ENCODE measurements at places on chromosomes 4 and X. TPM values are rescaled to one million over a fixed set of nuclear protein-coding genes. Genes with fewer than 3 reads are reported as not detected.

DDIT4L gene
- total RNA-seq, result not detected

CBLL2 gene
- total RNA-seq, result not detected

ZNF711 gene
- 6.3 TPM for total RNA-seq

NHS gene
- total RNA-seq, result 1.1 TPM

UGT8 gene
- 13.0 TPM for total RNA-seq

FAM114A1 gene
- total RNA-seq, result 37.1 TPM

CENPVL1 gene
- total RNA-seq, result 0.34 TPM

VCX3B gene
- not detected for total RNA-seq

UGT2B11 gene
- total RNA-seq, result not detected

TEC gene
- total RNA-seq, result 0.24 TPM

PDLIM3 gene
- total RNA-seq, result 18.9 TPM

SPP1 gene
- total RNA-seq, result 11.0 TPM

PNMA6F gene
- total RNA-seq, result not detected

DRP2 gene
- 0.34 TPM for total RNA-seq

- DNase-seq, result no peak
These were observed 139.0 kb upstream of the SPRY1 start for GRCh38 chr4:123257591-123257990.

GRCh38 chr4:54941994-54942552 lies 183.3 kb downstream of the KDR start:
- no peak for DNase-seq

DNA sequence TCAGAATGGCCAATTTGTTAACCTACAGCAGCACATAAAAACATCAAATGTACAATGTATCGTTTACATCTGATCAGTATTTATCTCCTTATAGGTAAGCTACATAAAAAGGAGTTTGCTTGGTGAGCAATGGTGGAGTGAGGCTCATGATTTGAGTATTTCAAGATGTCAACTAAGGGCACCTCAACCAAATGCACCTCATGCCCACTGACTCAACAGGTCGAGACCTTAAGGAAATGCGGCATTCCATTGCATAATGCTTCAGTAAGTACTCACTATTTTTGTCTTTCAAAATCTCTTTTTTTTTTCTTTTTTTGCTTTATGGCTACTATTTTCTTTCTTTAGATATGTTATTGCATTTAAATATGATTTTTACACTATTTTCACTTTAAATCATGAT lies 181.0 kb upstream of the TLL1 start:
- DNase-seq, result no peak

DNA sequence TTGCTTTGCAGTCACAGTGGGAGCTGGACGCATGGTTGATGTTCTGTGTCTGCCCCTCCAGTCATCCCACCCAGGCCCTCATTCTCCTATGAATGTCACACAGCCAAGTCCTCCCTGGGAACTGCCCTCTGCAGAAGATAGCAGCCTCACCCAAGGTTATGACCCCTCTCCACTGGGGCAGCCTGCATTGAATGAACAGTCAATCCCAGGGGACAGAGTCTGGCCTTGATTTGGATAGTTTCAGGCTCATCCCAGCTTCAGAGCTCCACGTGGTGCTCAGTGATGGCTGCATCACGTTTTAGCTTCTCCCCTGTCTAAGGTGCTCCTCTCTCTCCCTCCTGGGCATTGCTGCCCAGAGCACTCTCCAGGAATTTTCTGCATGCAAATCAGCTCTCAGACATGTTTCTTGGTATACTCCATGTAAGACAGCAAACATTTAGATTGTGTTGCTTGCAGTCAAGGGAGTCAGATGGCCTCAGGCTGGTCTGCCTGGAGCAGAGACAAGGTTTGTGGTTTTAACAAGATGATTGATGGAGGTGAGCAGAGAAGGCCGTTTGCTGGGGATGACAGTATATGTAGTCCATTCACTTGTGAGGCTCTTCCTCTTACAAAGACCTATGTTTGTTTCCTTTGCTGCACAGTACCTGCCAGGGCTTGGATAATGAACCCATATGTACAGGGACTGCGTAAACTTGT lies 56.1 kb upstream of the MSX1 start:
- DNase-seq, result no peak

DNA sequence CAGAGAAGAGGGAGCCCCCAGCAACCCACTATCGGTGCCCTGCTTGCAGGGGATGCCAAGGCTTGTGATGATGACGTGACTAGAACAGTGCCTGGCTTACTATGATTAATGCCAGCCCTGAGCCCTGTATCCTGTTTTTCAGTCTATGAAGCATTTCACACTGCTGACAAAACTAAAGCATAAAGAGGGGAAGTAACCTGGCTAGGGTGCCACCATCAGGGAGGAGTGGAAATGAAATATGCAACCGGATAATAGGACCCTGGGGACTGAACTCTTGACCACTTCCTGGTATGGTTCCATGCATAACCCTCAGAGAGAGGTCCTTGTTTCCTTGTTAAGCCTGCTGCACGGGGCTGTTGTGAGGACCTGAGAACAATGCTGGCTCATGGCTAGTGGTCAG lies 50.3 kb downstream of the MED28 start:
- peak; percentile 19 for DNase-seq

DNA sequence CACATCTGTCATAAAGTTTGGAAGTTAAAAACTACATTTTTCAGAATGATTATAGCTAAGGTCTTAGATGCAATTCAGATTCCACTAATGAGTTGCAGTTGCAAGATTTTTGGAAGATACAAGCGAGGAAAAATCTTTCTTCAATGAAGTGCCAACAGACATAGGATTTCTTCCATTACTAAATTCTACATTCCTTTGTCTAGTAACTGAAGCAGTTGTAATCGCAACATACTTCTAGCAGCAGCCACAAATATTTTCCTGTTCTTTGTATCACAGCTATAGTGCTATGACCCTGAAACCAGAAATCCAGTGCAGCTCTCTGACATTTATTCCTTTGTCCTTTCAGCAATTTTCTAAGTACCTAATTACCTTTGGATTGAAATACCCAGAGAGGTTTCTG lies 225.2 kb upstream of the SLIT2 start:
- DNase-seq, result no peak

- no peak for DNase-seq
These were observed 399.0 kb downstream of the GBA3 start for GRCh38 chr4:23091711-23092110.

- DNase-seq, result no peak
These were observed 703.0 kb downstream of the ARAP2 start for GRCh38 chr4:35541146-35541887.

GRCh38 chr4:47907089-47907646 lies 7.2 kb downstream of the NFXL1 start:
- DNase-seq, result no peak

DNA sequence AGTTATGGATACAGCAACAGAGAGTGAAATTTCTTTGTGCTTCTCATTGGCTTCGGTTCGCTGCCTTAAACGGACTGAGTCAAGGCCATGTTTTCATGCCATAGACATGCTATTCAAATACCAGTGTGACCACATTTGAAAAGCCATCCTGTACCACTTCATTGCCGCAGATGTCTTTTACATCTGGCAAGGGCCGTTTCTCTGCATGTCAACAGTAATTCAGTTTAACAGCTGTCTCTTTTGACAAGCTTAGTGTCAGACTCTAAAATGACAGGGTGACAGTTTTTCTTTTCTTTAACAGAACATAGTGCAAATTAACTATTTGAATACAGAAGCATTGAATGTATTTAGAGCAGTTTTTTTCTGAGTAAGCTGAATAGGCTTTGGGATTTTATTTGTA lies 362.2 kb upstream of the POU3F4 start:
- DNase-seq, result no peak

DNA sequence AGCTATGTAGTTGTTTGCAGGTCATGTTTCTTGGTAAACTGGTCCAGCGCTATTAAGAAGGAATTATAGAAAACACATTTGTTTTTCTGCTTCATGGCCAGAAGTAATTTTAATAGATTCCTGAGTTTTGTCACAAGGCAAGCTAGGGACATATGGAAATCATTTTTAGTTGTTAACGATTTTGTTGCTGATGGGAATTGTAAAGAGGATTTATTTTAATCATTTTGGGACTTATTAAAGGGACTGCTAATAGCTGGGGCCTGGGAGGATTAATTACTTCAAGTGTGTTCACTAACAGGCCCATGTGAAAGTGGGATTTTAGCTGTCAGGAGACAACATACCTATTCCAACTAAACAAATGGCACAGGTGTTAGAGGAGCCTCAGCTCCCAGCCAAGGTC lies 492.0 kb upstream of the ARX start:
- no peak for DNase-seq

- DNase-seq, result peak; percentile 69
These were observed 59.9 kb downstream of the RTL9 start for GRCh38 chrX:110418316-110419235.

DNA sequence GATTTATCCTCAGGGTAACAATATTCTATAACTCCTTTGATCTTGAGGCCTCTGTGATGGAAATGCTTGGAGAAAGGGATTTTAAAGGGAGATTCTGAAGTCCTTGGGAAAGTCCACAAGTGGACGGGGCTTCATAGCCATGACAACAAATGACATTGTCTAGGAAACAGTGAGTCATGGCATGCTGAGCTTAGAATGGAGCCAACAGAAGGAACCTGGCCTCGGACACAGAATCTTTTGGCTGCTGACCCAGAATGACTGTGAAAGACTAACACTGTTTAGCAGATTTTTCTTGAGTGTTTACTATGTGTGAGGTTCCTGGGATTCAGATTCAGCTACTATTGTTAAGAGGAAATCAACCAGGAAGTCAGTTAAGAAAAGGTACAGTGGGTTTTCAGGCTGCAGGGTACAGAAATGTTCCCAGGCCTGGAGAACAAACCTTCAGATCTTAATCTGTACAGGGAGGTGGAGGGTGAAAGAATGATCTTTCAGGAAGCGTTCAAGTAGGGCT lies 18.1 kb upstream of the CXCL2 start:
- DNase-seq, result peak; percentile 81

DNA sequence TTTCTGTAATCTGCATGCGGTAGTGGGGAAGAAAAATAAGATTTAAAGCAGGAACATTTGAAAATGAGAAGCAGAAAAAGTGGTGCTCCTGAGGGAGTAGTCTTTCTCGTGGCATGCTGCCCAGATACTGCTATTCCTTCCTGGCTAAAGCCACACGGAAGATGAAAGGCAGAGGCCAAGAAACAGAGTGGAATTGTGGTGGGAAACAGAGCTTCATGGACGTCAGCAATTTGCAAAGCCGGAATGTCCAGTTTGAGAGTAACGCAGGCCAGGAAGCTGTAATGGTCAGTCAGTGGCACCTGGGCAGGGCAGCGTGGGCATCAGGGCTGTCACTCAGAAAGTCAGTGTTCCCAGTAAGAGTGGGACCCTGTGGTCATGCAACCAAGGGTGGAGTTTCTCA lies 63.7 kb upstream of the FMR1 start:
- DNase-seq, result no peak

GRCh38 chr4:75025431-75025830 lies 92.5 kb downstream of the PARM1 start:
- no peak for DNase-seq

GRCh38 chr4:114037988-114038387 lies 58.5 kb upstream of the ARSJ start:
- DNase-seq, result no peak

GRCh38 chr4:38021751-38022150 lies 61.6 kb downstream of the PTTG2 start:
- DNase-seq, result no peak

DNA sequence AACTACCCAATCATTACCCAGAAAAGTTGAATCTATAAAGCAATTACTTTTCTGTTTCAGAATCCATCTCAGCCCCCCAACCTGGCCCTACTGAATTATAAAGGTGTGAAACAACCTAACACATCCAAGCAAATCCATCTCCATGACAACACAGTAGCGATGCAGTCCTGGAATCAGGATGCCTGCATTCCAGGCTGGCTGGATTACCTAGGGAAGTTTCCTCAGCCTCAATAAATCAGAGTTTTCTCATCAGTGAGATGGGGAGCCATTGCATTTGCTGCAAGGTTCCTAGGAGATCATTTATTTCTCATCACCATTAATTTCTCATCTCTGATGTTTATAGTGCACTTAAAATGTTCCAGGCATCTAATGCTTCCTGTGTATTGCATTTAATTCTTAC lies 46.0 kb downstream of the LNX1 start:
- no peak for DNase-seq

- no peak for DNase-seq
These were observed 620 bp downstream of the IL9R start for GRCh38 chrX:155998116-155998515.

- DNase-seq, result no peak
These were observed 135.4 kb upstream of the OTUD4 start for GRCh38 chr4:145315811-145316225.

- DNase-seq, result peak; percentile 9
These were observed 30.8 kb downstream of the NR0B1 start for GRCh38 chrX:30278365-30278764.

DNA sequence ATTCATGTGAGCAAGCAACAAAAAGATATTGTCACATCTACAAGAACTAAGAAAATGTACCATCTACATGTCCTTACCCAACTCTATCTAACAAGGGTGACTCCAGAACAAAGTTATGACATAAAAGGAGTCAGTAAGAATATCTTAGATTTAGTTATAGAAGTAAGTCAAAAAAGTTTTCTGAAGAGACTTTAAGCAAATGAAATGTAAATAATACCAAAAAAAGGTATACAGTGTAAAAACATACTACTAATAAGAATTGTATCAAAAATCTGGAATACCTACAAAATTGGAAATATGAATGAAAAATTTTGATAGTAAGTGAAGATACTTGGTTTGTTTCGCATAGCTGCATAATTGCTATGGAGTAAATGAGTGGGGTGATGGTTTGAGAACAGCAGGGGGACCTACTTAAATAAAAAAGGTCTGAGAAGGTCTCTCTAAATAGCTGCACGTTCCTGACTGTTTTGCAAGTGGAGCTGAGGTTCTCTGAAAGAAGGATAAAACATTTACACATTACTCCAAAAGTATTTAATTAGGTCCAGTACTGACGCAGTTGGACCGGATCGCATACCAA lies 51.0 kb upstream of the ENPP6 start:
- DNase-seq, result no peak

DNA sequence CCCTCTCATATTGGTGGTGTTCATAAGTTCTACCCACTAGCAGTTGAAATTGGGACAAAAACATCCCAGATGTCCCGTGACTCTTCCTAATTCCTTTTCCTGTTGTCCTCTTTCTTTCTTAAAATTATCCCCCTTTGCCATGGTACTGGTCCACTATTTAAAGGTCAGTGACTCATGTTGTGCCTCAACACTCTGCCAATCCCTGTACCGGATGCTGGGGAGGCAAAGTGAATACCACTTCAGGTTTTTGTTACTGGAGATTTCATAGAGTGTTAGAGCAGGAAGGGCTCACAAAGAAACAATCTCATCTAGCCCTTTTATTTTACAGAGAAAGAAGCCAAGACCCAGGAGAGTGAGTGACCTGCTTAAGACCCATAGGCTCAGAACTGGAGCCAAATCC lies 24.6 kb downstream of the SEPTIN11 start:
- no peak for DNase-seq

DNA sequence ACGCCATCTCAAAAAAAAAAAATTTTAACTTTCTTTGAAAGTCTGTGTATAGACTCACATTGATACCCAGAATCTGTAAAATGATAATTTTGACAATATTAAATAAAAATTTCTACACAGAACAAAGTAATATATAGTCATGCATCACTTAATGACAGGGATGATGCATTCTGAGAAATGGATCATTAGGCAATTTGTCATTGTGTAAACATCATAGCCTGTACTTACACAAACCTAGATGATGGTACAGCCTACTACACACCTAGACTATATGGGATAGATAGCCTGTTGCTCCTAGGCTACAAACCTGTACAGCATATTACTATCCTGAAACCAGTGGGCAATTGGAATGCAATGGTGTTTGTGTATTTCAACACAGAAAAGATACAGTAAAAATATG lies 107.7 kb downstream of the BLTP1 start:
- no peak for DNase-seq

GRCh38 chrX:49792376-49792775 lies 36.7 kb upstream of the PAGE4 start:
- DNase-seq, result peak; percentile 4

- peak; percentile 19 for DNase-seq
These were observed 580.6 kb downstream of the INPP4B start for GRCh38 chr4:142265536-142265935.
